Osteoblast (primary cell): ENCODE measurements at places on chromosomes 1 and 21. TPM values are rescaled to one million over a fixed set of nuclear protein-coding genes. Genes with fewer than 3 reads are reported as not detected.

DNA sequence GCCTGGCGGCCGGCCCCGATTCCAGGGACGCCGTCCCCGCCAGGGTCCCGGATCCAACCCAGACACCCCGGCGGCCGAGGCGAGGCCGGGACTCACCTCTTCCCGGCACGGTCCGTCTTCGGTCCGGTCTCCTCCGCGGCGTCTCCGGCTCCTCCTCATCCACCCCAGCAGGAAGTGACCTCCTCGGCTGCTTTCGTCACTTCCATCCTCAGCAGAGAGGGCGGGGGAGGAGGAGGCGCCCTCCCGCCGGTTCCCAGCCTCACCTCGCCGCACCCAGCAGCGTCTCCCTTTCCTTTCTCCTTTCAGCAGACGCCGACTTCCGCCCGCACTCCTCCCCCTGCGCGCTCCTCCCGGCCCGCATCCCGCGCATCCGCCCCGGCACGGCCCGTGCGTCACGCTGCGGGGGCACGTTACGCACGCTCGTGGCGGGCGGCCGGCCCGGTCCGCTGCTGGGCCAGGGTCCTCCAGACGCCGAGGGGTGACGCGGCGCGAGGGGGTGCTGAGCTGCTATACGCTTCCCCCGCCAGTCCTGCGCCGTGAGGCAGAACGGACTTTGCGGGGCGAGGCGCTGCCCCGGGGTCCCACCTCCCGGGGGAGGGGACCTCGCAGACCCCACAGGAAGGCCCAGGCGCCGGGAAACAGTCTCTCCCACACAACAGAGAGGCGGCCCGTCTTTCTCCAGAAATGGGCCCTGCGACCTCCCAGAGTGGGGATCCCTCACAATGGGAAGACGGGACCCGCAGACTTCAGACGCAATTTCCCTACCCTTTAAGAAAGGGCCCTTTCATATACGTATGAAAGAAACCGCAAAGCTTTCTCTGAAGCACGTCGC lies at the start of gene ETV3:
TSS of gene ETV3 (minus strand) at position 176 of the 832 bp plus-strand sequence. CDS start 2,043 bp downstream, outside the sequence.
- peak within 1 kb of the TSS; percentile 94 for H3K4me3 ChIP-seq
- peaks cover 24% of the 10 kb centered on the region for H3K4me1 ChIP-seq
- peak within 1 kb of the TSS; percentile 90 for H3K27ac ChIP-seq
- DNase-seq = peak; percentile 96

GRCh38 chr1:159921251-159921650 lies 4.1 kb downstream of the TAGLN2 start:
- H3K4me1 ChIP-seq = peaks cover 58% of the 10 kb centered on the region
- H3K4me3 ChIP-seq = no peak overlapping the region
- H3K36me3 ChIP-seq = peaks cover 30% of the 10 kb centered on the region
- H3K27me3 ChIP-seq = no peaks in the 10 kb centered on the region

- H3K36me3 ChIP-seq = no peaks in the 10 kb centered on the region
- H3K4me1 ChIP-seq = peaks cover 4% of the 10 kb centered on the region
- no peak for DNase-seq
- no peaks in the 10 kb centered on the region for H3K27me3 ChIP-seq
- no peak overlapping the region for H3K27ac ChIP-seq
These were observed 258.3 kb downstream of the FAF1 start for GRCh38 chr1:50701706-50702317.

Gene TMEM82
- total RNA-seq = not detected in 2 replicates

DNA sequence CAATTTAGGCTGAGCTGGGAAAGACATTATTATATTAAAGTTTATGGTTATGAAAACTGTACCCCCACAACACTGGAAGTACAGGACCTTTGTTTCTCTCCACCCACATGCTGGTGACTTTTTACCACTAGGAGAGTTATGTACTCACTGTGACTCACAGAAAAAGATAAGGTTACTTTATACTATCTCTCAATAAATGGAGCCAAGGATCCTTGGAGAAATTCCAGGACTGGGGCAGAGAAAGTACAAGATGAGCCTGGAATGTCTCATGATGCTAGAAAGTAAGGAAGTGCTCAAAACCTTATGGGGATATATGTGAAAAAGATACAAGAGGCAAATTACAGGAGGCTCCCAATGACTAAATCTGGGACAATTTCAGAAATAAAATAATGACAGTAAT lies 63.9 kb upstream of the C1orf105 start:
- peak overlapping the region; percentile 9 for H3K27ac ChIP-seq
- peaks cover 61% of the 10 kb centered on the region for H3K4me1 ChIP-seq
- no peaks in the 10 kb centered on the region for H3K27me3 ChIP-seq
- peak; percentile 14 for DNase-seq

Gene CD84
- total RNA-seq = 0.29 and 0.36 TPM in 2 replicates

GRCh38 chr1:213369465-213369864 lies 318.4 kb downstream of the RPS6KC1 start:
- H3K27me3 ChIP-seq = no peaks in the 10 kb centered on the region
- H3K4me1 ChIP-seq = no peaks in the 10 kb centered on the region
- no peak overlapping the region for H3K27ac ChIP-seq
- DNase-seq = no peak

DNA sequence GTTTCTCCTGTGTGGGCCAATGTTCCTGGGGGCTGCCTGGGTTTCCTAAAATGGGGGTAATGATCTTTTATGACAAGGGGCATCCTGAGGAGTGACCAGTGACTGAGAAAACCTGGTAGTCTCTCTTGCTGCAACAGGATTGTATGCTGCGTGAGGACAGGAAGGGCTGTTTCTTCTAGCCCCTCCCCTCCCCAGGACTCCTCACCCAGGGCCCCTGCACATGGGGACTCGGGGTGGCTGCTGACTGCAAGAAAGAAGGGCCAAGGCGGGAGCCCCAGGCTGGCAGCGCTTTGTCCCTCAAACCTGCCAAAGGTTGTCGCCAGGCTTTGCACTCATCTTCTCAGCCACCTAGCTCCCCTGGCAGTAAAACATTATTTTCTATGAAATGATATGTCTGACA lies 442.4 kb downstream of the CAMTA1 start:
- H3K27me3 ChIP-seq = no peaks in the 10 kb centered on the region
- no peaks in the 10 kb centered on the region for H3K36me3 ChIP-seq
- H3K27ac ChIP-seq = no peak overlapping the region
- no peak overlapping the region for H3K4me3 ChIP-seq
- peaks cover 17% of the 10 kb centered on the region for H3K4me1 ChIP-seq

DNA sequence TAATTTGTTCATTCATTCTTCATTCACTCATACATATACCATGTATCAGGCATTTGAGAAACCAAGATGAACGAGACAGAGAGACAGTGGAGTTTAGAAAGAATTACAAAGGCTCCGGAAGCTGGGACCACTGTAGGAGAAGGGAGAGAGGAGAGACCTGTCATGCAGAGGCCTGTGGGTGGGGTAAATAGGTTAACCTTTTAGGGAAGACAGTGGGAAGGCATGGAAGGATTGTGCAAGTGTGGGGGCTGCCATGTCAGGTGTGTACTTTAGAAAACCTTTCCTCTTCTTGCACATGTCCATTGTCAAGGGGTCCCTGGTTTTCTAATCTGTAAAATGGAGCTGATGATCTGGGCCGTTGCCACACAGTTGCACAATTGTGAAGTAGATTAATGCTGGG lies 44.2 kb upstream of the POU3F1 start:
- no peak overlapping the region for H3K4me3 ChIP-seq
- no peak for DNase-seq
- peaks cover 16% of the 10 kb centered on the region for H3K27me3 ChIP-seq
- H3K36me3 ChIP-seq = no peaks in the 10 kb centered on the region
- no peaks in the 10 kb centered on the region for H3K4me1 ChIP-seq

Gene RNPC3
- total RNA-seq = 18.5 and 23.3 TPM in 2 replicates

DNA sequence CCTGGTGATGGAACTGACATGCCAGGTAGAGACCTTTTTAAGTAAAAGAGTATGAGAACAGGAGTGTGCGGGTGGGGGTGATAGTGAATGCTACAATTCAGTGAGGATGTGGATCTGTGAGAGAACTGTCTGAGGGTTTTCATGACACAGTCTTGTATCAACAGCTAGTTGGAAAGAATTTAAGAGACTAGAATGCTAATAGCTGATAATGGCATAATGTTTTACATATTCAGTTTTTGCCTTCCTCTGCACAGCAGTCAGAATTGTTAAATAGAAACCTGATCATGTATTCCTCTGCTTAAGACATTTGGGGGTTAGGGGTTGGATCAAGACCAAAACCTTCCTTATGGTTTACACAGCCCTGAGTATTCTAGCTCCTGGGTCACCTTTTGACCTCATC lies 152.8 kb upstream of the ZRANB2 start:
- no peaks in the 10 kb centered on the region for H3K27me3 ChIP-seq
- H3K36me3 ChIP-seq = no peaks in the 10 kb centered on the region
- no peak overlapping the region for H3K27ac ChIP-seq
- no peak overlapping the region for H3K4me3 ChIP-seq
- H3K4me1 ChIP-seq = no peaks in the 10 kb centered on the region
- DNase-seq = no peak

DNA sequence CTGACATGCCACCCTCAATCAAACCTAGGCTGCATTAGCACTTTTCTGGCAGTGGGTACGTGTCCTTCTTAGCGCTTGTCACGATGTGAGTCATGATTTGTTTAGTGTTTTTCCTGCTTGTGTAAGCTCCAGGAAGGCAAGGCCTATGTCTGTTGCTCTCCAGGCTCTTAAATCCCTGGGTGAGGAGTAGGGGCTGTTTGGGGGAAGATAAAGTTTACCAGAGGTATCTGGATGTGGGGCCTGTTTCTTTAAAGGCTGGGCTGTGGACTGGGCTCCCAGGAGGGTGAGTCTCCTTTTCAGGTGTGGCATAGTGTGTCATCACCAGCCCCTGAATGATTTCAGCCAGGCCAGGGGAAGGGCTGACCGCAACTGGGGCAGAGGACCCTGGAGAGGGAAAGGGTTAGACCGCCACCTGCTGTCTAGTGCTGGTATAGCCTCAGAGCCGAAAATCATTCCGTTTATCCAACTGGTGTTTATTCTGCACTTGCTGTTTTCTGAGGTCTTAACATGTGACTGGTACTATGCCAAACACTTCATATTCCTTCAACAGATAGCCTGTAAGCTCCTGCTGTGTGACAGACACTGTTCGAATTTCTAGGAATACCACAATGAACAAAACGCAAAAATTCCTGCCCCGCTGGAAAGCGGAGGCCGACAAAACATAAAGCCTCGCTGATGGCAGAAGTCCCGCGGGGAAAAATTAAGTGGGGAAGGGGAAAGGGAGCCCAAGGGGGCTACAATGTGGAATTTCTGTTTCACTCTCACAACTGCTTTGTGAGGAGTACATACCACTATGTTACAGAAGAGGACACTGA lies 9.7 kb downstream of the SERINC2 start:
- H3K27ac ChIP-seq = peak overlapping the region; percentile 26
- peaks cover 29% of the 10 kb centered on the region for H3K36me3 ChIP-seq
- no peak overlapping the region for H3K4me3 ChIP-seq
- peaks cover 14% of the 10 kb centered on the region for H3K4me1 ChIP-seq
- DNase-seq = peak; percentile 95
- H3K27me3 ChIP-seq = no peaks in the 10 kb centered on the region

GRCh38 chr1:79373481-79374125 lies 367.1 kb upstream of the ADGRL4 start:
- no peak overlapping the region for H3K27ac ChIP-seq
- H3K4me1 ChIP-seq = no peaks in the 10 kb centered on the region
- DNase-seq = peak; percentile 57
- H3K36me3 ChIP-seq = no peaks in the 10 kb centered on the region
- no peak overlapping the region for H3K4me3 ChIP-seq

DNA sequence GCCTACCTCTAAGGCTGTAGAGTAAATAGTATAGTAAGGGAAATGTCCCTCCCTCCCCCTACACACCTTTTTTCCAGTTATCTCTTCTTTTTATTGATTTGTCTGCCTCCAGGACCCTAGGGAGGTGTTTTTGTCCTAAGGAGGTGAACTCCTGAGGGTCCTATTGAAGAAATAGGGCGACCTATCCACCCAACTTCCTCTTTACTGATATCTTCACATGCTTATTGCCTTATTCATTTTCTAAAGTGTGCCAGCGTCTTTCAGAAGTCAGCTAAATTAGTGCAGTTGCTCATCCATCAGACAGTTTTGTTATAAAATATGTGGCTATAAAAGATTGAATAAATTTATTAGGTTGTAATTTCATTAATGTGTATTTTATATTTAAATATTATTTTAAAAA lies 5.9 kb downstream of the BACH1 start:
- H3K4me1 ChIP-seq = peaks cover 72% of the 10 kb centered on the region
- peak overlapping the region; percentile 45 for H3K4me3 ChIP-seq
- DNase-seq = no peak
- no peaks in the 10 kb centered on the region for H3K27me3 ChIP-seq
- H3K36me3 ChIP-seq = peaks cover 19% of the 10 kb centered on the region

Gene CASQ1
- 0.29 and 0.36 TPM in 2 replicates for total RNA-seq

- H3K27ac ChIP-seq = no peak overlapping the region
- no peak for DNase-seq
- no peak overlapping the region for H3K4me3 ChIP-seq
- peaks cover 3% of the 10 kb centered on the region for H3K4me1 ChIP-seq
These were observed 45.2 kb upstream of the DPT start for GRCh38 chr1:168774241-168774640.

DNA sequence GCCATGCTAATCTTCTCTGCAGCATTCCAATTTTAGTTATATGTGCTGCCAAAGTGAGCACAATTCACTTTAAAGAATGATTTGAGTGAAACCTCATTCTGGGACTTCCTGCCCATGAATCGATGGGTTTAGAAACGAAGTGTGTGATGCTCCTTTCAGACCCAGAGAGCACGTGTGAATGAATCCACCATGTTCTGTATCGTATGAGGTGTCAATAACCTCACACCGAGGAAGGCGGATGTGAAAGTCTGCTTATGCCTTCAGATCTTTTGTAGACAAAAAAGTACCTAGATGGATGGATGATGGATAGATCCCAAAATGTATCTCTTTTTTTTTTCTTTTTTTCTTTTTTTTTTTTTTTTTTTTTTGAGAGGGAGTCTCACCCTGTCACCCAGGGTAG lies 13.8 kb downstream of the UBASH3A start:
- no peaks in the 10 kb centered on the region for H3K4me1 ChIP-seq
- no peaks in the 10 kb centered on the region for H3K36me3 ChIP-seq
- H3K27ac ChIP-seq = no peak overlapping the region

Gene MTF2
- 15.9 and 21.8 TPM in 2 replicates for total RNA-seq

- DNase-seq = no peak
- H3K36me3 ChIP-seq = no peaks in the 10 kb centered on the region
- no peak overlapping the region for H3K27ac ChIP-seq
- H3K27me3 ChIP-seq = no peaks in the 10 kb centered on the region
- no peak overlapping the region for H3K4me3 ChIP-seq
- no peaks in the 10 kb centered on the region for H3K4me1 ChIP-seq
These were observed 53.5 kb downstream of the FOXD2 start for GRCh38 chr1:47491341-47491753.
